Metanephros (tissue), 2 donors: ENCODE measurements at places on chromosomes 6 and 20. TPM values are rescaled to one million over a fixed set of nuclear protein-coding genes. Genes with fewer than 3 reads are reported as not detected.

The VARS1 gene
- total RNA-seq, result 38.8 TPM

The CDH26 gene
- 6.4 TPM for total RNA-seq

The SIRPA gene
- 17.6 TPM for total RNA-seq

The SLC22A16 gene
- 1.2 TPM for total RNA-seq

The C6orf163 gene
- total RNA-seq, result 6.2 TPM
